GM13976 (cell line): ENCODE measurements at places on chromosomes 7 and 10.

- DNase-seq, result no peak
These were observed 16.6 kb downstream of the LOXL4 start for GRCh38 chr10:98251399-98251798.

DNA sequence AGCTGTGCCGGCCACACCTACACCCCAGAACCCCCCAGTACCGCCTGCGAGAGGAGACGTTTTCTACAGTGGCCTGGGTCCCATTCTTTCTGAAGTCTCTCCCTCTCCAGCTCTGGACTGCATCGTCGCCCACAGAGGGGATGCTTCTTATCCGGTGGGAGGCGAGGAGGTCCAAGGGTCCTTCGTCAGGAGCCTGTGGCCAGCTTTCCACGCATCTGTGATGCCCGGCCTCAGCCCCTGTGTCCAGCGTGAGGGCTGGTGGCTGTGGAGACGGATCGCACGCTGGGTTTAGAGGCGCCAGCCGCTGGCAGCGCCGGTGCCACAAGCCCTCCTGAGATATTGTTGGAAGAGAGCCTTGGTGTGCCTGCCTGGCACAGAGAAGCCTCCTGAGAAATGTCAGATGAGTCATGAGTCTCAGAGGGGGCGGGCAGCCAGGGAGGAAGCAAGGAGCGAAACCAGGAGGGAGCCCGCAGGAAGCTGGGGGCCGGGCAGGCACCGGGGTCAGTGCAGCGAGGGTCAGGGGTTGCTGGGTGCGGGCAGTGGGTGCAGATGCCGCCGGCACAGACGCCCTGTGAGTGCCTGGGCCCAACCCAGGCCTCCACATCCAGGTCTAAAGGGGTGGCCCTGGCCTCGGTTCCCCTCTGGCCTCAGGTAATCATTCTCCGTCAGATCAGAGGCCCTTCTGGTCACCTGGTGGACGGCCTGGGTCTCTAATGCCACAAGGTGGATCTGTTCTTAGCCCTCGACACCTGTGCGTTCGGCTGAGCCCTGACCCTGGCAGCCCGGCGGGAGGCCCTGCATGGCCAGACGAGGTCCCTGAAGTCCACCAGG is 86.0 kb upstream of the DIP2C start:
- peak; percentile 29 for DNase-seq

DNA sequence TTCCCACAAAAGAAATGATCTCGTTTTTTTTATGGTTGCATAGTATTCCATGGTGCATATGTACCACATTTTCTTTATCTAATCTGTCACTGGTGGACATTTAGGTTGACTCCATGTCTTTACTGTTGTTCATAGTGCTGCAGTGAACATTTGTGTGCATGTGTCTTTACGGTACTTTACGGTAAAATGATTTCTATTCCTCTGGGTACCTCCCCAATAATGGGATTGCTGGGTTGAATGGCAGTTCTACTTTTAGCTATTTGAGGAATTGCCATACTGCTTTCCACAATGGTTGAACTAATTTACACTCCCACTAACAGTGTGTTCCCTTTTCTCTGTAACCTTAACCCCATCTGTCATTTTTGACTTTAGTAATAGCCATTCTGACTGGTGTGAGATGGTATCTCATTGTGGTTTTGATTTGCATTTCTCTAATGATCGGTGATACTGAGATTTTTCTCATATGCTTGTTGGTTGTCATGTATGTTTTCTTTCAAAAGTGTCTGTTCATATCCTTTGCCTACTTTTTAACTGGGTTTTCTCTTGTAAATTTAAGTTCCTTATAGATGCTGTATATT is 37.2 kb downstream of the MKLN1 start:
- no peak for DNase-seq

- peak; percentile 64 for DNase-seq
These were observed 433.6 kb upstream of the GALNT17 start for GRCh38 chr7:70698219-70698832.

DNA sequence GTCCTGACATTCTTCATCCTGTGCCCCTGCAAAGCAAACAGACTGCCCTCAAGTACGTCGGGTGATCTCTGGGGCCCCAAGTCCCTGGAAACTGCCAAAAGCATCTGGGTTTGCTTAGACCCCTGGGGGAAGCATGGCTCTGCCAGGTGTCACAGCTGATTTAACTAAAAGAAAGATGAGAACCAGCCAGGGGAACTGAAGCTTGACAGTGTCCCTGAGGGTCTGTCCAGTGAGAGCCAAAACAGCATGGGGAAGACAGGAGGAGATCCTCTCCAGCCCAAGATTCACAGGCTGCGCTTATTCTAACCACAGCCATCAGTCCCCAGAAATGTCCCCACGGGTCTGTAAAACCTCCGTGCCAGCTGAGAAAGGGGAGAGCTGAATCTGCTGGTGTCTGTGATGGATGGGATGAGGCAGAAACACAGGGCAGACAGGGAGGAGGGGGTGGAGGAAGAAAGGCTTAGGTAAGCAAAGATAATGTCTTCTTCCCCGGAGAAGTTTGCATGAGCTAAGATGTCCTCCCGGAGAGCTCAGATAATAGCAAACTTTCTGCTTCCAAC is 21.3 kb downstream of the CCDC3 start:
- no peak for DNase-seq

DNA sequence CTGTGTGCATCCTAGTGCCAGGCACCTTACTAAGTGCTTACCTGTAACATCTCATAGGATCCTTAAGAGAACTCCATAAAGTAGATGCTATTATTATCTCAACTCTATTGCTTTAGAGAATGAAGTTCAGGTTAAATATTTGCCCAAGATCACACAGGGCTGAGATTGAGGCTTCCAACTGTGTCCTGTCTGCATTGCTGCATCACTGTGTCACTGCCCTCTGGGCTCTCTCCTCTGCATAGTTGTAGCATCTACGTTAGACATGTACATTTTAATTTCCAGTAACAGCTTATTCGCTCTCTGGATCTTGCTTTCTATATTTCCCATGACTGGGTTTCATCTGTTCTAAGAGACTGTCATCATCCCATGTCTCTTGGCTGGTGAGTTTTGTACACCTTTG is 63.6 kb upstream of the FZD8 start:
- no peak for DNase-seq
